GF-D8 (cell line): ENCODE measurements at places on chromosomes 16 and 17.

DNA sequence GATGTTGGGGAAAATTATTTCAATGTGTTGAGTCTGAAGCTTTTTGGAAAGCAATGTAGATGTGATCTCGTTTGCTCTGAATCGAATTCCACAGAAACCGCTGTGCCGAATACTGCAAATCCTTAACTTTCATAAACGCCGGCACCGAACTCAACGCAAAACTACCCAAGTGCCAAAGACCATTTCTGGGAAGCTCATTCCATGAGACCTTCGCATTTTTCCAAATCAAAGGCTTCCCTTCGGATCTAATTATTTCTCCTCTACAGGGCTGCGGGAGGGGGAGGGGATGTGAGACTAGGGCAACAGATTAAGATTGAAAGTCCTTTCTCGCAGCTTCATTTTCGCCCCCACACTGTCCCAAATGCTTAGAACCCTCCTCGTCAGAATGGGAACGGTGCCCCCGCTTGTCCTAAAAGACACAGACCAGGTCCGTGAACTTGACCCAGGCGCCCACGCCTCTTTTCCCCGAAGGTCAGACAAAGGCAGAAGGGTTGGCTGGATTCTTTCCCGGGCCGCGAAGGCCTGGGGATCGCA lies 4.0 kb downstream of the PRAC1 start:
- DNase-seq, result no peak

DNA sequence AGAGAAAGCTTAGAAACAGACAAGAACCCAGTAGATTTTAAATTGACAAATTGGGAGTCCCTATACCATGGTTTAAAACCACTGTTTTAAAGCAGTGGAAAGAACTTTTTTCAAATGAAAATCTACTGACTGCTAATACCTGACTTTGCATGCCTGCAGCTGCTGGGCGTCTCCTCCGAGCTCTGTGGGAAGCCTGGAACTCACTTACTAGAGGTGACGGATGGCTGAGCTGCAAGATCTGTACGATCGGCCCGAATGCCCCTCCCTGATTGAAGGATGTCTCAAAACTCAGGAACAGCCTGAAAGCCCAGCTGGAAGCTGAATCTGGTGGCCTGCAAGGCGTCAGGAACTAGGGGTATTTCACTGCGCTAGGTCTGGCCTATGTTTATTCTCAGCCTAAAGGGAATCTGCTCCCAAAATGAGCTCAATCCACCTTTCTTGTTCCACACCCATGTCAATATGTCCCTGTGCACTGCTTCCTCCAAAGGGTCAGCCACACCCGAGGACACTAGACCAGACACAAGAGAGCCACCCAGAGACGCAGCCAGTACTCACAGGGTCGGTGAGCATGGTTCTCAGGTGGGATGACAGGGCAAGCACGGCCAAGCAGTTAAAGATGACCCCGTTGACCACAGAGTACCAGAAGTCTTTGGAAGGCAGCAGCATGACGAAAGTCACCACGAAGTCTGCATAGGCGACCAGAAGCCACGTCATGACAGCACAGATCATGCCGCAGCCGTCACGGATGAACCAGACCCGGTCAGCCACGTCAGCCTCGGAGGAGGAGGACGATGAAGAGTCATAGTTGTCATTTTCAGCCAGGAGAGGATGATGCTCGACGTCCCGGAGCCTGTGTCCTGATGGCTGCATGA lies 21.4 kb downstream of the ZDHHC7 start:
- DNase-seq, result no peak

DNA sequence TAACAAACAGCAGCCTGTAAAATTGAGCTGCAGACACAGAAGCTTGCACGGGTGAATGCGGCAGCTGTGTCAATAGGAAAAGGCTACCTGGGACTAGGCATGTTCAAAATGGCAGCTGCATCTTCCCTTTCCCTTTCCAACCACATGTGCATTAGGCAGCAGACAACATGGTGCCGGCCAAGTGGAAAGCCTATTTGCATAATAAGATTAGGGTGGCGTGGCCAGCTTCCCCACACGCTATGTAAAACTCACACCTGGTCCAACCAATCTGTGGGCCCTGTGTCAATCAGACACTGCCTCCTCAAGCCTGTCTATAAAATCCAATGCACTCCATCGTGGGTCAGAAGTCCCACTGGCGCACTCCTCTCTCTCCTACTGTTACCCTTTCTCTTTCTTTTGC lies 61.0 kb upstream of the RBBP6 start:
- no peak for DNase-seq

DNA sequence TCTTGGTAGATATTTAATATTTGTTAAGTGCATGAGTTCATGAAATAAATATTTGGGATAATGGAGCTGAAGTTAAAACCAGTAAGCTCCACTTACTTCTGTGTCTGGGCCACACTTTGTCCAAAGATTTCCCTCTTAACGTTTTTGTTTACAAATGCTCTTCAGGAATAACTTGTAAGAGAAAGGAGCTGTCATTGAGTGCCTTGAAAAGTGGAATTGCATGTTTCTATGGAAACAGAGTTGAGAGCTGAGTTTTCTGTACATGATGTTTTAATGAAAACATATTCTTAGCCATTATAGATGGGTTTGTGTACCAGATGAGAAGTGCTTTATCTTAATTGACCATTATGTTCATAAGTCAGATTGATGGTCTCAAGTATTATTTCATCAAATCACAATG lies 1045.4 kb upstream of the EEF2KMT start:
- no peak for DNase-seq

- no peak for DNase-seq
Observed at GRCh38 chr17:39927929-39928857, 661 bp downstream of the LRRC3C start.
